Stomach (tissue), 19 donors: ENCODE measurements at places on chromosomes 7 and 10.

GRCh38 chr7:7772397-7772821 is 54.0 kb upstream of the RPA3 start:
- no peak for DNase-seq

DNA sequence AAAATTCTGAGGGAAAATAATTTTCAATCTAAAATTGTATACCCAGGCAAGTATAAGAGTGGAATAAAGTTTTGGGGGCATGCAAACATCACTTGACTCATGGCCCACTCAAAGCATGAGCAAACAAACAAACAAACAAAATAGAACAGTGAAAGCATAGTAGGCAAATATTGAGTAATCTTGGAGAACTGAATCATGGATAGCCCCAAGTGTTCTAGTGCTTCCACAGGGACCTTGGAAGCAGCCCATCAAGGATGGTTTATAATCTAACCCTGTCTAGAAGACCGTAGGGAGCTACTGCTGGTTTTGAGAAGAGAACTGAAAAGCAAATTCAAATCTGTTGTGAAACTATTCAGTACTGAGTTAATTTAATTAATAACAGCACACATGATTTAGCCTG is 22.1 kb downstream of the POLR3A start:
- DNase-seq = no peak

- DNase-seq = no peak
These were observed 401.6 kb downstream of the MAGI2 start for GRCh38 chr7:79051915-79052314.

DNA sequence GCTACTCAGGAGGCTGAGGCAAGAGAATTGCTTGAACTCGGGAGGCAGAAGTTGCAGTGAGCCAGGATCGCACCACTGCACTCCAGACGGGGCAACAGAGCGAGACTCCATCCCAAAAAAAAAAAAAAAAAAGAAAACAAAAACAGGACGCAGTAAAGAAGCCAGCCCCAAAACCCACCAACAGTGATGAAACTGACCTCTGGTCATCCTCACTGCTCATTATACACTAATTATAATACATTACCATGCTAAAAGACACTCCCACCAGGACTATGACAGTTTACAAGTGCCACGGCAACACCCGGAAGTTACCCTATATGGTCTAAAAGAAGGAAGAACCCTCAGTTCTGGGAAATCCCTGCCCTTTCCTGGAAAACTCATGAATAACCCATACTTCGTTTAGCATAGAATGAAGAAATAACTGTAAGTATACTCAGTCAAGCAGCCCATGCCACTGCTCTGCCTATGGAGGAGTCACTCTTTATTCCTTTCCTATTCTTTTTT is 40.0 kb upstream of the EIF4H start:
- no peak for DNase-seq

- DNase-seq = no peak
These were observed 148.9 kb upstream of the SLC13A1 start for GRCh38 chr7:123348690-123349089.

- DNase-seq = no peak
These were observed 598.6 kb downstream of the SH2D4B start for GRCh38 chr10:81136261-81136660.

DNA sequence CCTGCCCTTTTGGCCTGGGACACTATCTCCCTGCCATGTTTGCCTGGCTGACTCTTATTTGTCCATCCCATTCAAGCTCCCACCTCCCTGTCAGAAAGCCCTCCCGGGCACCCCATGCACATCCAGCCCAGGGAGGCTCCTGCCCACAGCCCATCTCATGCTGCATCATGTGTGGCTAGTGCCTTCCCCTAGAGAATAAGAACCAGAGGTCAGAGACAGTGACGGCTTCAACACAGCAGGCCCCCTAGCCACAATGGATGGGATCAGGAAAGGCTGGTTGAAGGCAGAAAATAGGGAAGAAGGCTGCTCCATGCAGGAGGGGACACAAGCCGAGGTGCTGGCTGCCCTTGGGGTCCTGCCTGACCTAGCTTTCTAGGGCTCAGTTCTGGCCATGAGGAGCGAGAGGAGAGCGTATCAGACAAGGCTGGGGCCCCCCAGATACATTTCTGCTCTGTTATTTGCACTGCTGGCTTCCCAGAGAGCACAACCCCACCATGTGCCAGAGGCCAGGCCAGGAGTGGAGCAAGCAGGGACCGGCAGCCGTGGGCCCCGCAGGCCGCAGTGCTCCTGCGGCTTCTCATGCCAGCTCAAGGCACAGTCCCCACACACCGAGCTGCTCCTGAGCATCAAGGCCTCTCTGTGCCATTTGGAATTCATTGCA is 161.1 kb upstream of the ZMIZ1 start:
- peak; percentile 14 for DNase-seq

DNA sequence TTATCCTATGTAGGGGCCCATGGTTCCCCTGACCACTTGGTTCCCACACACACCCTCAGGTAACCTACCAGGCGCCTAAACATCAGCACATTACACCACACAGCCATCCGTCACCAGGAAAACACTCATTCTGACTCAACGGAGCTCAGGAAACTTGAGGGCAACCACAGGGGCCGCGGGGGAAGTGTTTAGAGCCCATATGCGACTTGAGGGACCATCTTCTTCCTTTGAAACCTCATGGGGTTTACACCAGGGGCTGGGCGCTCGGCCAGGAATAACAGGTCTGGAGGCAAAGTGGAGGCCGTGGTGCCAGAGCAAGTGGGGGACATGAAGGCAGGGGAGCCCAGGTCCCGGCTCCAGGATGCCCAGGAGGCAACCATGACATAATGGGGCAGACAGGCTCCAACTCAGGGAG is 1.5 kb downstream of the STX1A start:
- no peak for DNase-seq

DNA sequence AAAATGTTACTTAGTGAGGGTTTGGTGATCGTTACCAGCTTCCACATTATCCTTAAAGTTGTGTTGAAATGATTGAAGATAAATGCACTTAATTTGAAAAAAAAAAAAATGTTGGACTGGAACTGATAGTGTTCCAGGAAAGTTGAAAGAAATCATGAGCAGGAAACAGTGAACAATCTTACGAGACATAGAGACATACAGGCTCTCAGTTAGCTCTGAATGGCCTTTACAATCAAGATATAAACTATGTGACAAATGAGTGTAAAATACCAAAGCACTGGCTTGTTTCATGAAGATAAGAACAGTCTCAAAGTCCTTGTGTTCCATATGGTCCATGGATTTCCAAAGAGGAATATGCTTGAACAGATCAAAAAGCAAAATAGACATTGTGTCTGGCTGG is 430.1 kb upstream of the ETV1 start:
- no peak for DNase-seq

DNA sequence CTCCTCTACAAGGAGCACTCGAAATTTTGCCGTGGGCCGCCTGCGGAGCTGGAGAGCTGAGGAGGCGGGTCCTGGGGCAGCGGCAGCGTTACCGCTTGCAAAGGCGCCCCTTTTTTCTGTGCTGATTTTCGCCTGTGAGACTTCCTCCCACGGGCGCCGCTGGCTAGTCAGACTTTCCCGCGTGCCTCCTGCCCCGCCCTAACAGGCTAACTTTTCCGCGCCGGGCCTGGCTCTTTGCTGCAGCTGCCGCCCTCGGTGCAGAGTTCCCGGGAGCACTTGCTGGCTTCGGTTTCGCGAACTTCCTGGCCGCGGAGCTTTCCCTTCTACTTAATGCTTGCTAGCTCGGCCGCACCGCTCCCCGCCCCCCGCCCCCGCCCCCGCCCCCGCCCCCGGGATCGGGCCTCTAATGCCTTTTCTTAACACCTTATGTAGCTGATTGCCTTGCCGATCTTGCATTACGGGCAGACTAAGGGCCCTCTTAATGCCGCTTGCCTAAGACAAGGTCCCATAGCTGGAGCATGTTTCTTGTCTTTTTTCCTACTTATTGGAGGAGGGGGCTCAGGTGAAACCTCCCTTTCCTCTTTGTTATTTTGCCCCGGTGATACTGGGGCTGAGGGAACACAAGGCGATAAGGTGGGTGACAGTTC is 37.9 kb upstream of the RASGEF1A start:
- DNase-seq = peak; percentile 82

GRCh38 chr10:117005026-117005526 is at the start of gene SHTN1:
TSS of gene SHTN1 (minus strand) at chr10:117005187. CDS start at chr10:117005079, 108 bp downstream.
- peak; percentile 94 for DNase-seq

DNA sequence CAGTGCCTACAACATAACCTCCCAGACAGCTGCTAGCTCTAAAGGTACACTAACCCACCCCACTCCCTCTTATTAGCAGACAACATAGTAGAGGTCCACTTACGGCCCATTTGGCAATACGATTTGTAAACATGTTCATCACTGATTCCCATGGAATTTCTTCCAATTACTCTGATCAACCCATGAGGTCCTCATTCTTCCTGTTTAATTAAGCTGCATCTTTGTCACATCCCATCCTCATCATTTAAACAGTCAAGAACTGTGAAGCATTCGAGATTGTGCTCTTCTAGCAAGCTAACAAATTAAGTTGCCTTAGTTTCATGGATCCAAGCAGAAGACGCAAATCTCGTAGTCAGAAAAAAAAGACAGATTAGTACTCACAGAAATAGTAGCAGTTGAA is 622.2 kb upstream of the VSTM2A start:
- no peak for DNase-seq

DNA sequence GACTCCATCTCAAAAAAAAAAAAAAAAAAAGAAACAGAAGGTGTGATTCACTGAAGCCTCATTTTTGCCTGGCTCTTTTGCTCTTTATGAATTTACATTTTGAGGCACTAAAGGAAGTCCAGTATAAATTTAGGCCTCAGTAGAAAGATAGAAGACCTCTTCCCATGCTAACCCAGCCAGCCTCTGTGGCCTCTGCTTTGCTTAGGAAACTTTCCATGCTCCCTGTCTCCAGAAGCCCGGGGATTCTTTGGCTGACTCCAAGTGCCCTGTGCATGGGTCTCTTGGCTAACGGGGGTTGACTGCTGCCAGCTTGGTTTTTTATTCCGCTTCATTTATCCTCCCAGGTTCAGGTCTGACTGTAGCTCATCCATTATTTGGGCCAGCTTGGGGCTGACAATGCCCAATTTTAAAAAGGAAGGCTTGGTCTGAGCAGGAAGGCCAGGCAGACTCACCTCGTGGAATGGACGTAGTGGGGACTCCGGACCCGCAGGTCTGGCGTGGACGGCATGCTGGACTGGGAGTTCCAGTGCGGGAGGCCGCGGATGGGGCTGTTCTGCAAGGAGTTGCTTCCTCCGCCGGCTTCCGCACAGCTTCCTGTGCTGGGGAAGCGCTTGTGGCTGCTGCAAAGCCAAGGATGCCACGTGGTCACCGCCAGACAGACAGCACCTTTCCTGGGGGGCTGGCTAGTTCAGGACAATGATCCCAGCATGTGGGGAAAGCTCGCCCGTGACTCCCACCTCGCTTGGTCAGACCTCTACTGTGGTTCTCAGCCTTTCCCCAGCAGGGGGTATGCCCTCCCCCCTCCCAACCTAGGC is 72.3 kb downstream of the PRPF18 start:
- peak; percentile 43 for DNase-seq

DNA sequence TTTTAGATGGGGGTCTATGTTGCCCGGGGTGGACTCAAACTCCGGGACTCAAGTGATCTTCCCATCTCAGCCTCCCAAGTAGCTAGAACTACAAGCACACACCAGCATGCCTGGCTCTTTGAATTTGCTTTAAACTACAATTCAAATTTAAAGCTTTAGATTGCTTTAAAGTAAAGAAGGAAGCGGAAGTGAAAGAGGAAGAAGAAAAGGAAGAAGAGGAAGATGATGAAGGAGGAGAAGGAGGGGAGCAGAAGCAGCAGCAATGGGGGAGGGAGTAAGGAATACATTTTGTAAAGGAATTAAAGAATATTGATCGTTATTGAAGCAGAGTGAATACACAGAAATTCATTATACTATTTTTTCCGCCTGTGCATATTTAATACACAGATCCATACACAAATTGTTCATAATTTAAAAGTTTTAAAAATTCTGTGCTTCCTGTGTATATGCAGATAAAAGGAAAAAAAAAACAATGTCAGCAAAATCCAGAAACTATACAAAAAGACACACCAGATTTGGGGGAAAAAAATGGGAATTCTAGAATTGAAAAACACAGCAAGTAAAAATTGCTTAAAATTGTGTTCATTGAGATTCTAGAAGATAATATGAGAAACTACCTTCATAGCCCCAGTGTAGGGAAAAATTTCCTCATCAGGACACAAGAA is 60.8 kb upstream of the KCNMA1 start:
- no peak for DNase-seq

DNA sequence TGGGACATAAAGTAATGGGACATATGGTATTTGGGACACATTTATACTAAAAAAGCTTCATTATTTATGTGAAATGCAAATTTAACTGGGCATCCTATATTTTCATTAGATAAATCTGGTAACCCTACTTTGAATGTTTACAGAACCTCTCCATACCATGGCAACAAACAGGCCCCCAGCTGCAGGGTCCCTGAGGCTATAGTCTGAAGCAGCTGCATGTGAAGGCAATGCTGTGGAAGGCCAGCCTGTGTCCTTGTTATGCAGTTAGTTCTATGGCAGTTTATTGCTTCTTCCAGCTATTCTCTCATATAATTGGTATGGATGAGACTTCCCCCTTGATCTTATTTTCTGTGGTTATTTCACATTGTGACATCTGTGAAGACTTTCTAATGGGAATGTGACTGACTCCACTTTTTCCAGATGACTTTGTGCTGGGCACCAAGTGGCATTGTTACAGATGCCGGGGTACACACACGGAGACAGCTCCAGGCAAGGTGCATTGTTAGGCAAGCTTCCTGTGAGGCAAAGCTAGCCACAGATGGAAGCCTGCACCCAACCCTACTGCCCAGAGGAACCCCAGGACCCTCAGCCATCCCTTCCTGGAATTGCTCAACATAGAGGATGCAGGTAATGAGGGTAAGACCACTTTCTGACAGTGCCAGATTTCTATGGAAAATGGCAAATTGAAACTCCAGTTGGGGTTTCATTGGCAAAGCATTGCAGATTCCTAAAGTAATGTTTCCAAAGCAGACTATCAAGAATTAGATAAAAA is 49.5 kb upstream of the ADAM12 start:
- DNase-seq = no peak
